ENCODE measurements at places on chromosomes 2 and 18. TPM values are rescaled to one million over a fixed set of nuclear protein-coding genes. Genes with fewer than 3 reads are reported as not detected.

- no peak for DNase-seq
- H3K36me3 ChIP-seq, result no peaks in the 10 kb centered on the region
- no peaks in the 10 kb centered on the region for H3K27me3 ChIP-seq
- H3K4me1 ChIP-seq, result no peaks in the 10 kb centered on the region
Measured at GRCh38 chr2:14079576-14079975, 552.9 kb upstream of the LRATD1 start.

GRCh38 chr2:163347982-163348856, 387.6 kb downstream of the FIGN start:
- no peaks in the 10 kb centered on the region for H3K4me1 ChIP-seq
- DNase-seq, result no peak
- no peaks in the 10 kb centered on the region for H3K36me3 ChIP-seq
- H3K27ac ChIP-seq, result no peak overlapping the region
- H3K4me3 ChIP-seq, result no peak overlapping the region
- peaks cover 3% of the 10 kb centered on the region for H3K27me3 ChIP-seq

- no peaks in the 10 kb centered on the region for H3K36me3 ChIP-seq
- H3K27me3 ChIP-seq, result peaks cover 4% of the 10 kb centered on the region
- H3K4me1 ChIP-seq, result peaks cover 9% of the 10 kb centered on the region
- H3K27ac ChIP-seq, result no peak overlapping the region
Measured at GRCh38 chr2:161898633-161899032, 175.4 kb downstream of the DPP4 start.

DNA sequence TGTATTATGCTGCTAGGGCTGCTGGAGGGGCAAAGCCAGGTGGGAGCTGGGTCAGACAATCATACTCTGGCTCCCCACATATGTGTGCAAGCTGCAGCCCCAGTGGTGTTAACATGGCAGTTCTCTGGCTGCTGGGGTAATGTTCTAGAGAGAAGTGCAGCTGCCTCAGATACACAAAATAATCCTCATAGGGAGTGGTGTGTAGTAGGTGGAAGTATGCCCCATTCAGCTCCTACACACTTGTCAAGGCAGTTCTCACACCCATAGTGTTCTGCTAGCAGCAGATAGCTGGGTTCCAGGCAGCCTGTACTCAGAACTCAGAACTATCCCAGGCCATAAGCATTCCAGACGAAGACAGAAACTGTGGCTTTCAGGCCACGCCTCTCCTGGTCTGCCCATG, 87.9 kb upstream of the NT5C1B start:
- DNase-seq, result no peak
- no peaks in the 10 kb centered on the region for H3K27me3 ChIP-seq
- no peaks in the 10 kb centered on the region for H3K36me3 ChIP-seq
- no peak overlapping the region for H3K4me3 ChIP-seq
- H3K4me1 ChIP-seq, result no peaks in the 10 kb centered on the region
- no peak overlapping the region for H3K27ac ChIP-seq

DNA sequence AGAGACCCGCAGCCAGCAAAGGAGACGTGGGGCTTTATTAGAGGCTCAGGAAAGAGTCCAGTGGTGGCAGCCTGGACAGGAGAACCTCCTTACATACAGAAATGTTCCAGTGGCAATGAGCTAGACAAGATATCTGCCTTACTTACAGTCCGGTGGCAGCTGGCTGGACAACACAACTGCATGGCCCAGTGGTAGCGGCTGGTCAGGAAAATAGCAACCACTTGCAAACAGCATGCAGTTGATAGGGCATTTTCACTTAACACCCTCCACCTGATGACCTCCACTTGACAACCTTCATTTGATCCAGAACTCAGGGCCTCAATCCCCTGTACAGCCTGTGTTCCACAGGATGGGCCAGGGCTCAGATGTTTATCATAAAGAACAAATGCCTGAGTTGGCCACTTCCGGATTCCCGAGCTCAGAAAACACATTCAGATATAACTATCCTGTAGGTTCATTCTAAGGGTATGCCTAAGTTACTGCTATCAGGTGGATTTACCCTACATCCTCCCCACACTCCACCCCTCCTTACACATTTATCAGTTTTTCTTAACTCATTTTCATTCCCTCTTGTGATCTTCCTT, 63.3 kb upstream of the ITPRID2 start:
- no peak for DNase-seq
- H3K4me3 ChIP-seq, result no peak overlapping the region
- H3K27me3 ChIP-seq, result peaks cover 27% of the 10 kb centered on the region
- no peaks in the 10 kb centered on the region for H3K4me1 ChIP-seq

DNA sequence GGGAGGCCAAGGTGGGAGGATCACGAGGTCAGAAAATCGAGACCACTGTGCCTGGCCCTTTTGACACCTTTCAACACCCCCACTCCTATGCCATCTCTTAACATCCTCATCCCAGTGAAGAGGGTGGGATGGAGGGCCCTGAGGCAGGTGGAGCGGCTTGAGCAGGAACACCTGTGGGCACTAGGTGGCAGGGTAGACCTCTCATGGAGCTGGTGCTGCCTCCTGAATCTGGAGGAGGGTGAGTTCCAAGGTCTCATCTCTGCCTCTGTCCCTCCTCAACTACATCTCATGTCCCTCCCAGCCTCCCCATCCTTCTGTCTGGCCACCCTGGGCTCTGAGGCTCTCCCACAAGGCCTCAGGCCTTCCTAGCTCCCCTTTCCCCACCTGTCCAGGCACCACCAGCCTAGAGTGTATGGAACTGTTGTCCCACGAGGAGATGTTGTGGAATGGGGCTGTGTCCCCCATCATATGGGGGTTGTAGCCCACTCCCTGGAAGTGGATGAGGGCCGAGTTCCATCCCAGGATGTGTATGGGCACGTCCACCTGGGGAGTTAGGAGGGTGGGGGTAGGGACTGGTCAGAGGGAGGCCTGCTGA, 17.0 kb upstream of the CRYBA2 start:
- DNase-seq, result no peak
- no peak overlapping the region for H3K27ac ChIP-seq
- H3K4me3 ChIP-seq, result no peak overlapping the region
- no peaks in the 10 kb centered on the region for H3K36me3 ChIP-seq

DNA sequence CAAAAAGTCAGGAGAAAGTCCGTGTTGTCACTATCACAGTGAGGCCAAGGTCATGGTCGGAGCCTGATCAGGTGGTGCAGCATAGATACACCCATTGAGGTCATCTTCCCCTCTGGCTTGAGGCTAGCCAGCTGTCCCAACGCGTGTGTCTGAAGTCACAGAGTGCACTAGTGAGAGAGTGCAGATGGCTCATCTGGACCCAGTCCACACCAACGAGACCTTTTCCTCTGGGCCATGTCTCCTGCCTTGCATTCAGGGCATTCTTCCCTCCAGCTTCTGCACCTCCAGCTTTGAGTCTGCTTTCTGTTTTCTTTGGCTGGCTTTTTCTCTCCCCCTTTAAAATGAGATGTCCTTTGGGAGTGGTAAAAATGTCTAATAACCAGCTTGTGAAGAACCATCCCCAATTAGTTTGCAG, 146.9 kb downstream of the TDRD15 start:
- DNase-seq, result no peak
- no peaks in the 10 kb centered on the region for H3K4me1 ChIP-seq
- H3K27ac ChIP-seq, result no peak overlapping the region
- no peak overlapping the region for H3K4me3 ChIP-seq

DNA sequence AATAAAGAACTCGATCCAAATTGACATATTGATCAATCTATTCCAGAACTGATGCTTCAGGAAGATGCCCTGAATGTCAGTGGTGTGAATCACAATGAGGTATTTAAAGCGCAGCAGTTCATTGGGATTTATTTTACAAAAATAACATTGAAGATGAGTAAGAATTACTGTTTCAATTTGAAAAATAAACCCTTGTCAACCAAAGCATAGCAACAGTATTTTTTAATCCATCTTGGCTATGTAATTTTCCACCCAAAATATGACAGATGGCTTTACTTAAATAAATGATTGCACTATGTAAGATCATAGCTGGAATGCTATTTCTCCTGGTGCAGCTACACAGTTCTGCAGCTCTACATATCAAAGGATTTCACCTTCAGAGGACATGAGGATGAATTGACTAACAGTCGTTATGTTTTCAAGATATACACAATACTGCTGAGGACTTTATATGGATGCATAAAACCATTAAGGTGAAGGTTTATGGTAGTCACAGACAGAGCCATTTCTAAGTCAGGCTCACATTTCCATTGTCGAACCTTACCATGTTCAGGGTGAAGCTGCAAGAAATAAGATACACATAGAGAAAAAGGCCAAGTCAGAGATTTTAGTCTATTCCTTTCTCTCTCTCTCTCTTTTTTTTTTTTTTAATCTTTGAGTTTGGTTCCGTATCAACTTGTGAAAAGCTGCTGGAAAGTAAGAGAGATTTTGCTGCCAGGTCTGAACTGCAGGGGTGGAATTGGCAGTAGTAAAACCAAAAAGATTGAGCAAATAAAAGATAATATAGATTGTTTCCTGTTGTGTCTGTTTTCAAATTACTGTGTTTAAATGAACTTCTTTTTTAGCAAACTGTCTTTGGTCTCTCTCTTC, 398.0 kb upstream of the CDH20 start:
- H3K27ac ChIP-seq, result no peak overlapping the region
- no peaks in the 10 kb centered on the region for H3K27me3 ChIP-seq
- H3K4me3 ChIP-seq, result no peak overlapping the region
- DNase-seq, result no peak
- H3K4me1 ChIP-seq, result no peaks in the 10 kb centered on the region

Gene PTPN2
- total RNA-seq, result 90.8 TPM

DNA sequence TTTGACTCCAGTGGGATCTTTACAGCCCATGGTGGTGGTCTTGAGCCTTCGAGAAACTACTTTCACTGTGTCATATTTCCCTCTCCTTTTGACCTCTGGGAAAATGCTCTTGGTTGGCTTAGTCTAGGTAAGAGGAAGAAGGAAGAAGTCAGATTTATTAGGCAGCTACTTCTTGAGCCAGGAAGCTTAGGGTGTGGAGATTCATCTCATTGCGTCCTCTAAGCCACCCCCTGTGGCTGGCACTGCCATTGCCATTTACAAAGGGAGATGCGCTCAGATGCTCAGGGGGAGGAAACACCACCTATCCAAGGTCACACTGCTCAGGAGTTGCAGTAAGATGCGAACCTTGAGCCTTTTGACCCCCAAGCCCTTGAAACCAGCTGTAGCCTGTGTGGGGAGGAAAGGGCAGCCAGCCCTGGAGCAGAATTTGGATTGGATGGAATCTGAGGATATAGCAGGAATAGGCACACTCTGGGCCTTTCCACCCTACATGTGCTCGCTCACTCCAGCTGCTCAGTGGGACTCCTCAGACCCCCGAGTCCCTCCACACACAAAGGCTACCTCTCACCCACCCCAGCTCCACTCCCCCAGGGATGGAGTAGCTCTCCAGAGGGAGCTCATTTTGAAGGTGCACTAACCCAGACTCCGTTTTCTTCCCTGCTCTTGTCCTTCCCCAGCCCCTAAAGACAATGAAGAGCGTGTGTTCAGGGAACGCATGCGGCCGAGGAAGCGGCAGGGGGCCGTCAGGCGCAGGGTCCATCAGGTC, 321.3 kb upstream of the EPAS1 start:
- DNase-seq, result no peak
- H3K4me1 ChIP-seq, result peaks cover 8% of the 10 kb centered on the region
- H3K27ac ChIP-seq, result no peak overlapping the region
- H3K27me3 ChIP-seq, result no peaks in the 10 kb centered on the region

Gene TTN
- 2.3 TPM for total RNA-seq

Gene EGR4
- not detected for total RNA-seq

Gene CYTIP
- total RNA-seq, result 406 TPM

DNA sequence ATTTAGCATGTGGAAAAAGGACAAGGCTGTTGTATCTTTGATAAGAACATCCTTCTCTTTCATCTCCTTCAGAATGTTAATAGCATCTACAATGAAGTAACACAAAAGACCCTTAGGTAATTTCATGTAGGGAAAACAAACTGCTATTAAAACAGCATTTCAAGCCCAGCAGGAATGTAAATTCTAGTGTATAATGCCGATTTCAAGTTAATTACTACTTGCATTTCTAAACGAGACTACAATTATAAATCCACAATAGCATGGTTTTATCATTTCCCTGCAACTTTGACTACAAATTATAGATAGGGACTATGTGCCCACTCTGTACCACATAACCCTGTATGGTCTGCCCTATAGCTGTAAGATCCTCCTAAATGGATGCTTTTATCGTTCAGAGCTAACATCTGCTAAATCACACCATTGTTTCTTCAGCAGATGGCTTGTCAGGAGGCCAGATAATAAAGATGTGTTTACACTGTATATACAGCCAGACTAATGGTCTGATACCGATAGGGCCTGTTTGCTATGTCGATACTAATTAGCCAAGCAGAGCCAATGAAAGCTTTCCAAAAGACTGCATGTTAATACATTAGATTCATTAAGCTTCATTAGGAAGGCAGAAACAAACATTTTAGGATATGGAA, 51.9 kb downstream of the LRPPRC start:
- H3K36me3 ChIP-seq, result peaks cover 45% of the 10 kb centered on the region
- no peaks in the 10 kb centered on the region for H3K27me3 ChIP-seq
- H3K4me3 ChIP-seq, result no peak overlapping the region
- H3K27ac ChIP-seq, result no peak overlapping the region
- H3K4me1 ChIP-seq, result no peaks in the 10 kb centered on the region

All from activated CD4-positive, alpha-beta memory T cell treated with anti-CD3 and anti-CD28 coated beads, Interleukin-2, amount 10 ng/mL, durations not matched to agents 7 days and 5 days (primary cell).